Muscle of arm (tissue), 14 donors: ENCODE measurements at places on chromosomes 11 and 22. TPM values are rescaled to one million over a fixed set of nuclear protein-coding genes. Genes with fewer than 3 reads are reported as not detected.
A peak's percentile ranks its signal among the peaks of the same experiment; 100 is the strongest.

The MYRF gene
- 0.81 TPM for polyA plus RNA-seq

DNA sequence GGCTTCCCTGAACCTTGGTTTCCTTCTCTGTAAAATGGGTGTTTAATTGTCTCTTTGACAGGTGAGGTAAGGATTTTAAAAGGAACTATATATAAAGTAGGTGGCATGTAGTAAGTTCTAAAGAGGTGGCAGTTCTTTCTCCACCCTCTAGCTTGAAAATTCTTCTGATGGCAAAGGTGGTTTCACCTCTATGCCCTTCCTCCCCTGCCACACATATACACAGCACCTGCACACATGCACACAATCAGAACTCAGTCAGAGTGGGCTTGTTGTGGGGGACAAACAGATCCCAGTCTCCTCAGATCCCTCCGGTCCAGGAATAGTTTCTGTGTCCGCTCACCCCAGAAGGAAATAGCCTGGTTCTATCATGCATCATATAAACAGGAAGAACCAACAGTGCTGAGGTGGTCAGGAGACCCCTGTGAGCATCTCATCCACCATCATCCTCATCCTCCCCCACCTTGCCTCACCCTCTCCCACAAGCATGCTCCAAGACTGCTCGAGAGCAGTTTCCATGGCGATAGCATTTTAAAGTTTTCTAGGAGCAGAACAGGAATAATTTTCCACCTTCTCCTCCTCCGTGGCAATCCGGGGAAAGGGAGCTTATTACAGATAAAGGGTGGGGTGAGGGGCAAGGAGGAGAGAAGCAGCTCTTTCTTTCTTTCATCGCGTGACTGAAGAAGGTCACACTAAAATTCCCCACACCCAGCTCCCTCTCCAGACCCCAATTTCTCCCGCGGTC, 123.6 kb downstream of the CHST1 start:
- no peak for DNase-seq

- DNase-seq = no peak
Observed at GRCh38 chr11:94171693-94172440, 43.2 kb downstream of the PANX1 start.

DNA sequence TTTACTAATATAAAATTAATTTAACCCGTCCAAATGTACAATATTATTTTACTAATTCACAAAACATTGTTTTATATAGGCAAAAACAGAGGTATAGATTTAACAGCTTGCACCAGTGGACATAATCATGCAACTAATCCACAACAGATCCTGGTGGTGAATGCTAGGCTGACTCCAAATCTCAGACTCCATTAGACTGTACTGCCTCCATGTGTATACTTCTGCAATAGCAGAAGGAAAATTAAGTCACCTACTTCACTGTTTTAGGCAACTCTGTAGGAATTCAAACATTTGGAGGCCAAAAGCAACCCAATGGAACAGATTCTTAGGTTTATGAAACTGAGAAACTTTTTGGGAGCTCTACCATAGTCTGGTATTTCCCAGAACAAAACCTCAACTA, 30.0 kb upstream of the RAB39A start:
- DNase-seq = peak; percentile 15

The CD3D gene
- not detected for polyA plus RNA-seq

DNA sequence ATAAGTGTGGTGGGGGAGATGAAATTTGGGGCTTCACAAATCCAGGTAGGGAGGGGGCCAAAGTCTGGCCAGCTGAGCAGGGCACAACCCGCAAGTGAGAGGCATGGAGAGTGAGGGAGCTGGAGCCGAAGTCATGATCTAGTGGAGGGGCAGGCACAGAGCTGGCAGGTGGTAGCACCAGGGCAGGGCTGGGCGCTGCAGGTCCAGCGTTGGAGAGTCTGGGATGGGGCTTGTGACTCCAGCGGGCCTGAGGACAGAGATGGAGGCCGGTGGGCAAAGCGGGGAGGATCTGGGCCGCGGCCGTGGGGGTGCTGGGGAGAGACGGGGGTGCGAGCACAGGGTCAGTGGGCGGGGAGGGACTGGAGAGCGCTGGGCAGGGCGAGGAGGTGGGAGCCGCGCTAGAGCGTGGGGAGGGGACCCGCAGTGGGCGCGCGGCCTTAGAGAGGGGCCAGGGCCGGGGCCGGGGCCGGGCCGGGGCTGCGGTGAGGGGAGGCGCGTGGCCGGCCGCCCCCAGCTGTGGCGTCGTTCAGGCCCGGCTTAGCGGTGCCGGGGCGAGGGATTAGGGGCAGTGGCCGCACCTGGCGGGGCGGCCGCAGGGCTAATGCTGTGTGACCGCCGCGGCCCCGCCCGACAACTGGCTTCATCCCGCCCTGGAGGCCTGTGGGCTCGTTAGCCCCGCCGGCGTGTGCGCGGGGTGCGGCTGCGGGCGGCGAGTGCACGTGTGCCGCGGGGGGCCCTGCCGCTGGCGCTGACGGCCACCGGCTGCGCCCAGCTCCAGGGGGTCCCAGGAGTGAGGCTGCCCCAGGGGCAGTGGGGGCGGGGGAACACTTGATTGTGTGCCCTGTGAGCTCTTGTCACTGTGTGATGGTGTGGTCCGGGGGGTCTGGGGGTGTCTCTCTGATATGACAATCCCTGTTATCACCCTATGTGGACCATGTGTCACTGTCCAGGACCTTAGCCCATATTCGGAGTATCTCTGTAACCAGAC, 23.6 kb upstream of the MYOD1 start:
- DNase-seq = no peak

The IL10RA gene
- polyA plus RNA-seq = 2.6 TPM

DNA sequence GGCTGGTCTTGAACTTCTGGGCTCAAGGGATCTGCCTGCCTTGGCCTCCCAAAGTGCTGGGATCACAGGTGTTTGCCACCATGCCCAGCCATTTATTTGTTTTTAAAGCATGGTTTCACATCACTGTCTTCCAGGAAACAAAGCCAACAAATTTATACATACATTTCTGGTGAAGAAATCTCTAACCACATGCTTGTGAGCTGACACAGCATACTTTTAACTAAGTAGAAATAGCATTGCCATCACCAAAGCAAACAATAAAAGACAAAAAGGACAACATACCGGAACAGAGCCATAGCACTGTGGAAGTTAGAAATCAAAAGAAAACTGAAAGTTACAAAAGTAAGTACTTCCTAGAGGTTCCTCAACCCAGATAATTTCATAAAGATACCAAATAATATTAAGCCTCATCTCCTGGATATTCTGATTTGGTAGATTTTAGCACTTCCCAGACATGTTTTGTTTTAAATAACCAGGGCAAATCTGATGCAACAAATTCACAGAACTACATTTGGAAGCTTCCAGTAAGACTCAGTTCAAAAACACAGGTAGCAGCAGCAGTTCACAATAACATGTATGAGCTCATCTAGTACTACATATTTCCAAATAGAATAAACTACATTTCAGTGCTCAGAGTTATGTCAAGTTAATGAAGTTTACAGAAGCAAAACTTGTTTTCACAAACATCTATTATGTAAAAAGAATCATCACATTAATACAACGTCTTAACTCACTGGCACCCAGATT, 70.6 kb downstream of the RRAS2 start:
- no peak for DNase-seq

DNA sequence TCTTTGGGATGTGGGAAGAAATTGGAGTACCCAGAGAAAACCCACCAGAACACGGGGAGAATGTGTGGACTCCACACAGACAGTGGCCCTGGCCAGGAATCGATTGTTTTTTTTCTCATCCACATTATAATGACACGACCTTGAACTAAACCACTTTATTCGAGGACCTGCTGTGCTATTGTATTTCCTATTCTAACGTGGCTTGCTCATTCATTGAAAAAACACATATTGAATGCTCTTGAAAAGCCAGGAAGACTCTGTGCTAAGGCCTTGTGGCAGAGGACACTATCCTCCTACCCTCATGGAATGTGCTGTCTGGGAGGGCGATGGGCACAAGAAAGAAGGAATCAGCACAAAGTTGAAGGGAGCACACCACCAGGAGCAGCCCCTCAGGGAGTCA, 9.1 kb upstream of the SREBF2 start:
- no peak for DNase-seq

The HSPB2 gene
- 8.3 TPM for polyA plus RNA-seq

- no peak for DNase-seq
Observed at GRCh38 chr11:107472966-107473365, 15.3 kb upstream of the CWF19L2 start.

- DNase-seq = no peak
Observed at GRCh38 chr11:83102834-83103233, 31.1 kb upstream of the RAB30 start.

DNA sequence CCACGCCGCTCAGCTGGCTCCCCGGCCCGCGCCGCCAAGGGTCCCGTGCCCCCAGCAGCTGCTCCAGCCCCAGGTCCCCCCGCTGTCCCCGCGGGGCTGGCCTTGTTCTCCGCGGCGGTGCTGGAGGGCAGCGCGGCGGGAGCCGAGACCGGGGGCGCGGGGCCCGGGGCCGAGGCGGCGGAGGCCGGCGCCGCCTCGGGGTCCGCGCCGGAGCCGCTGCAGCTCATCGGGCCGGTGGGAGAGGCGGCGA, 128 bp downstream of the TAF10 start:
- no peak for DNase-seq

DNA sequence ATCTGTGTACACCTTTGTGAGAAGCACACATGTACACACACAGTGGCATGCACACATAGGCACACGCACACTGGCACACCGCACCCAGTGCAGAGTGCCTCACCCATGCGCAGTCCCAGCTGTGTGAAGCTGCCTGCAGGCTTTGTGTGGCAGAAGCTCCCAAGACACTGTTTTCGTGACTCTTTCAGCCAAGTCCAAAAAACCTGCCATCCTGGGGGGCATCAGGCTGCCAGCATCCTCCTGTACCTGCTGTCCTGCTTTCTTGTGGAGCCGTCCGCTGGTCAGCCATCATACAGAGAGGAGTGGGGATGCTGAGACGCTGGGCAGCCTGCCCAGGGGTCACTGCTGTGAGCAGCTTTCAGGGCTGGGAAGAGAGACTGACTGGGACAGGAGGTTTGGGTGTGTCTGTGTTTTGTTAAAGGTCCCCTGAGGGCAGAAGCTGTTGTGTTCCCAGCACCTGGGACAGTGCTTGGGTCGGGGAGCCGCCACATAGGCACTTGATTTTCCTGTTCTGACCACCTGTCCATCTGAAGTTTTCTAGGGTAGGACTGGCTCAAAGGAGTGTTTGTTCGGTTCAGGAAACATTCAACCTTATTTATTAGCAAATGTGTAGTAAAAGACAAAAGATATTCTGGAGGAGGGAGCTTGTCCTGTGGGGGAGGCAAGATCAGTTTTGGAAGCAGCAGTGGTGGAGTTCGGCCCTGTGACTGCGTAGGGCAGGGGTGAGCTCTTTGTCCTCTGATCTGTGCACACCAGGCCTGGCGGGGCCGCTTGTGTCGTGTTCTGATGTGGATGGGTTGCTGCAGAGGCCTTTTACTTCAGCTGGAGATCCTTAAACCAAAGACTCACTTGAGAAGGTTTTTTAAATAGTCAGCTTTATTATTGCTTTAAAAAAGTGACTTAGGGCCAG, 29.7 kb downstream of the AP2A2 start:
- DNase-seq = no peak

- no peak for DNase-seq
Observed at GRCh38 chr22:31096657-31097279, 10.6 kb downstream of the SELENOM start.

DNA sequence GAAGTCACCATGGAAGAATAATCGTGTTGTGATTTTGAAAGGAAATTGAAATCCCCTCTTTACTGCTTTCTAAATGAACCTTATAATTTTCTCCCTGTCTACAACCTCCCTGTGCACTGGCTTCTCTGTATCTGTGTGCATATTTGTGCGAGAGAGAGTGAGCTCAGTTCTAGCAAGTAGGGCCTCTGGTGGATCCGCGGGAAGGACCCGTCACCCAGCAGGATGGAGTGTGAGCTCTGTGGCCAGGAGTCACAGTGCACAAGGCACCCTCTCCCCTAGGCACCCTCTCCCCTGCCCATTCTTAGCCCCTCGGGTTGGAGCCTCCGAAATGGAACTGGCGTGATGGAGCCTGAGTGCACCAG, 109.0 kb downstream of the TRIM29 start:
- DNase-seq = no peak

GRCh38 chr22:49206281-49206680, 621.4 kb downstream of the BRD1 start:
- DNase-seq = no peak

DNA sequence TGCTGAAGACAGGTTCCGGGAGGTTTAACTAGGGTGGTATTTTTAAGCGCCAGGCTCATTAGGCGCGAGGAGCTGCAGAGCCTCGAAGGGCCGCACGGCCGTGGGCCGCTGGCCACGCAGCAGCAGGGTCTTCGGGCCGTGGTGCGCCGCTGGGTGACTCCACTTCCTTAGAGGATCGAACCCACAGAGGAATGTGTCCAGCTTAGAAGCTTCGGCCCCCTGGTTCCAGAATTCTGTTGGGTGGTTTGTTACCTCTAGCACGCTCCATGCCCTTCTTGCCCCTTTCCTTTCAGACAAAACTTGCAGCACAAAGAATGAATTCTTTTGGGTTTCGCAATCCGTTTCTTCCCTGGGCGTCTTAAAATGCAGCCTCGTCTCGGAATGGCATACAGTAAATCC, 773 bp upstream of the PATL1 start:
- DNase-seq = no peak

The CD248 gene
- 62.0 TPM for polyA plus RNA-seq

GRCh38 chr11:83257761-83258168, 28.4 kb downstream of the CCDC90B start:
- no peak for DNase-seq

DNA sequence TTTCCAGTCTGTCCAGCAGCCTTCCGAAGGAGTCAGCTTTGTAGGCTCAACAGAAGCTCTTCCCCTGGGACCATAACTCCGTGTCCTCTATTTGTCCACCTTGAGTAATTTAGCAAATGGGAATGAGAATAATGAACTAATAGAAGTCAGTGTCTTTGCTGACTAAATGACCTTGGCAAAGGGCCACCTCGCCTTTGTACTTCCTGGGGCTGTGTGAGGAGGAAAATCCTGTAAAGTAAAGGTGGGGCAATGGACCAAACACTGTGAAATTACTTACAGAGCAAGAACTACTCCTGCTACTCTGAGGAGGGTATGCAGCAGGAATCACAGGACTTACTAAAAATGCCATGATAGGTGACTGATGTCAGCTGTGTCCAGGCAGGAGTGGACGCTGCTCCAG, 36.2 kb upstream of the CSNK2A3 start:
- DNase-seq = no peak

GRCh38 chr22:29331213-29331612, 15.7 kb upstream of the RASL10A start:
- no peak for DNase-seq

- no peak for DNase-seq
Observed at GRCh38 chr22:37733625-37734401, 37.0 kb downstream of the TRIOBP start.

The AGBL2 gene
- polyA plus RNA-seq = 0.76 TPM

DNA sequence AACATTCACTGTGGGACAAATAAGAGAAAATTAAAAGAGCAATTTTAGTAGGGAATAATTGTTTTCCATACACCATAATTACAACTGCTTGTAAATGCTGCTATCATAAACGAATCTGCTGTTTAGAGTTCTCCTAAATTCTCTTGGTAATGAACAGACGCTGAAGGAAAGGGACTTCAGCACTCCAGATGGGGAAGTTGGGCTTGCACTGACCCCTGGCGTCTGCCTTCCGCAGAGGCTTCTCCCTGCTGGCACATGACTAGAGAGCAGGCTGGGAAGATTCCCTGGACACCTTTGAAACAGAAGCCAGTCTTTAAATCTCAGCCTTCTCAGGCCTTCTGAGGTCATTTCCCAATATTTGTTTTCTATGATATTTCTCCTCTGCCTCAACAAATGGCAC, 84.1 kb downstream of the NXPE2 start:
- peak; percentile 75 for DNase-seq
